Hindlimb muscle (tissue), 1 donor: ENCODE measurements at places on chromosomes 2 and 18. TPM values are rescaled to one million over a fixed set of nuclear protein-coding genes. Genes with fewer than 3 reads are reported as not detected.

DNA sequence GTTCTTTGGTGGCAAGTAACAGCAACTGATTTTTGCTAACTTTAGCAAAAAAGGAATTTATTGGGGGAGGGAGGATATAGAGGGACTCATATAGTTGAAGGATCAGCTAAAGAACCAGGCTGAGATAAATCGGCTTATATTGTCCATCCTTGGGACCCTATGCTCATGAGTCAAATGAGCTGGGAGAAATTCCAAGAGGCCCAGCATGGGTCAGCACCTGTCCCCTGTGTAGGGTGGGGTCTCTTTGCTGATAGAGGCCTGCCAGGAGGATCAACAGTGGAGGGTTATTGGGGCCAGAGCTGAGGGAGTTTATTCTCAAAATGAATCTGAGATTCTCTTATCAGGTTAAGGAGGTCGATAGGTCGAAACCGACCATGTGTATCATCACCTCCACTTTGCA, 97.2 kb downstream of the VAPA start:
- DNase-seq = no peak

- DNase-seq = no peak
Measured at GRCh38 chr18:3189884-3190283, 29.9 kb downstream of the MYOM1 start.

DNA sequence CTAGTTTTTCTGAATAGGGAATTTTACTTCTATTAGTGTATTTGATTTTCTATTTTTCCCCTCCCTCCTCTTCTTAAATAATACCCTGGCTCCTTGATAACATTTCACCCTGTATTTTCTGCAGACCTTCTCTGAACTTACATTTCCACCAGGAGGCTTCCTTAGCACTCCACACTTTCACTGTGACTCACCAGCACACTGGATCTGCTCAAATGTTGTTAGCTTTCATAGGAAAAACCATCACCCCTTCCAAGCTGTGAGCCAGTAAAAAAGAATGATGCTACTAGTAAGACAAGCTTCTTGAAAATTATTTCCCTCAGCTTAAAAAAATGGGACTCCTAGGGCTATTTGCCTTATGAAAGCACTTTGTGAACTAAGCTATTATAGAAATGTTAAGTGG, 16.1 kb downstream of the SUPT7L start:
- DNase-seq = no peak

The CPLX4 gene
- polyA plus RNA-seq = not detected

DNA sequence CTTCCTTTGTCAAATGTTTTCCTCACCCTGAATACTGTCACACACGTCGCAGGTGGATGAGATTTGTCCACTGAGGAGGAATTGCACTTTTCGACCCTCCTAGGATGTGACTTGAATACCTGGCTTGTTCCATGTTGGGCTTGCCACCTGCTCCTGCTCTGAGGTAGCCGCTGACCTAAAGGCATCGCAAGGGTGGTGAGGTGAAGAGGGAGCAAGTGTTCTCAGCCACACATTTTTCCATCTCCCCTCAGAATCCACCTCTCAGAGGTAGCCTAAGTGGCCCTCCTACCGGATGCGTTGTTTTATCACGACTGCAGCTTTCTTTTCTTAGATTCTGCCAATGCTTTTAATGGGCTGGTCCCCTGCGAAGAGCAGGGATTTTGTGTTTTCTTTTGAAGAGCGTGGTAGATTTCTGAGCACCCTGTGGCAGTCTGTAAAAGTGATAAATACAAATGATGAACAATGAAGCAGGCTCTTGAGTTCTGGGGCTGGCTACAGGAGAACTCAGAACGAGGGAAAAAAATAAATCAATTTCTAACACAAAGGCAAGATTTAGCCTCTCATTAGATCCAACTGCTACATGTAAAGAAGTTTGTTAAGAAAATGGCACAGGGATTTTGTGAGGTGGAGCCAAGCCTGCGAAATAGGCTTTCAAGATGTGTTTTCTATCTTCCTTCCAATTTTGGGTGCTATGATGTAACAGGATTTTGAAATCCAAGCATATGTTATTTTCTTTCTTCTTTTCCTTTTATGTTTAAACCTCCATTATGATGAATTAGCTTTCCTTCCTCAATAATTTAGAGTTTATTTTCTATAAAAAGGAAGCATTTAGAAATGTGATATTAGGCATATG, 386.7 kb downstream of the TGIF1 start:
- DNase-seq = no peak

DNA sequence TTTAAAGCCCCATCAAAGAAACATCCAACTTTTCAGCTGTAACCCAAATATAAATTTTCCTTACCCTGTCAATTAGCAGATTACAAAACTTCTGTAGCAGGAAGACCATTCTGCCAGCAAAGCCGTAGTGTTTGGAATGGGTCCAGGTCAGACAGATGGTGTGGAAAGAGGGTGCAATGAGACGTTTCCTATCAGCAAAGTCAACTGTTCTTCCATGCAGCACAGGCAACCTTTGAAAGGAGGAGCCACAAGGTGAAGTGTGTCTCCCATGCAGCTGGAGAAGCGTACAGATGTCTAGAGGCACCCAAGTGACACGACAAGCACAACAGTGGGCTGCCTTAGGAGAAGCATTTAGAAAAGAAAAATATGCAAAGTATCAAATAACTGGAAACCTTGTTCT, 83.7 kb downstream of the SP3 start:
- no peak for DNase-seq

The SLC9A2 gene
- 1.9 TPM for polyA plus RNA-seq

The CYP26B1 gene
- polyA plus RNA-seq = 13.1 TPM

The APCDD1 gene
- 11.1 TPM for polyA plus RNA-seq

The BUB1 gene
- 8.7 TPM for polyA plus RNA-seq

DNA sequence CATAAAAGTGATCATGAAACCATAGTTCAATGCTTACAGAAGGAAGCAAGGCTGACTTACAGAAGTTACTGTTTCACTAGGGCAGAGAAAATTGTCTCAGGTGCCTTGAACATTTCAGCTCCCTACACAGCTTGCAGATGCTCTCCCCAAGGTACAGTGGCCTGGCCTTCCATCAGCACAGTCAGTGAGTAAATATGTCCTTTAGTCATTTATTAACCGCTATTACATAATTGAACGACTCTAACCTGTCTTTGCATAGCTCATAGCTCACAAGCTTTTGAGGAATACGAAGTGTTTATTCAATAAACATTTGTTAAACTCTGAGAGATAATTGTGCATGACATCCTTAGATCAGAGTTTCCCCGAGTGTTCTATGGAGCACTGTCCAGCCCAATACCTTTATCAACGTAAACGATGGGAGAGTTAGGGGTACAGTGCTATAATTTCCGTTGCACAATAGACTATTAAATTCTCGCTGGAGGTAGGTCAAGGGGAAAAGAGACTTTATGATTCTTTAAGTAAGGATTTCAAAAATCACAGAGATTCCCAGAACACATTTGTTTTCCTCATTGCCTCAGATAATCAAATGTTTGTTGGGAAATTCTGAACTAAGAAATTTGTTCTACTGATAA, 677.8 kb downstream of the TSN start:
- DNase-seq = no peak

The CCDC74B gene
- polyA plus RNA-seq = 0.62 TPM

The CIB4 gene
- not detected for polyA plus RNA-seq

The RASGRP3 gene
- 26.4 TPM for polyA plus RNA-seq

- DNase-seq = no peak
Measured at GRCh38 chr2:27370816-27371620, 602 bp downstream of the SNX17 start.

- DNase-seq = peak; percentile 39
Measured at GRCh38 chr2:88828397-88829137, 137.1 kb downstream of the RPIA start.

The FSIP2 gene
- 1.1 TPM for polyA plus RNA-seq

The SCN9A gene
- polyA plus RNA-seq = 5.5 TPM

DNA sequence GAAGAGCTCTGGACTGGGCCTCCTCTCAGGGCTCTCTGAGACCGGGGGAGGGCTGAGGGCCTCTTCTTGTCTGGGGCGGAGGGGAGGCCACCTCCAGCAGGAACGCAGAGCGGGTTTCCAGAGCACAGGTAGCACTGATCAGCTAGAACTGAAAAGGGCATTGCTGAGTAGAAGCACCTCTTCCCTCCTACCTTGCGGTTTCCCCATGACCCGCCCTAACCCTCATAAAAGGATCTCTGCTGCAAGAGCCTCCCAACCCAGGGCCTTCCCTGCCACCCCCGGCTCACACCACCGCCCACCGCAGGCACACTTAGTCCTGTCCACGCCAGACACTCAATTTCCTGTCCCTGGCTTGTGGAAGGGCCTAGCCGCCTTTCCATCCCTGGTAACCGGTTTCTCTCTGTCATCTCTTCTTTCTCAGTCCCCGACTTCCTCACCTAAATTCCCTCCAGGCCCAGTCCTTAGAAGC, 966 bp downstream of the ADCY3 start:
- DNase-seq = no peak

The DLGAP1 gene
- 1.5 TPM for polyA plus RNA-seq

DNA sequence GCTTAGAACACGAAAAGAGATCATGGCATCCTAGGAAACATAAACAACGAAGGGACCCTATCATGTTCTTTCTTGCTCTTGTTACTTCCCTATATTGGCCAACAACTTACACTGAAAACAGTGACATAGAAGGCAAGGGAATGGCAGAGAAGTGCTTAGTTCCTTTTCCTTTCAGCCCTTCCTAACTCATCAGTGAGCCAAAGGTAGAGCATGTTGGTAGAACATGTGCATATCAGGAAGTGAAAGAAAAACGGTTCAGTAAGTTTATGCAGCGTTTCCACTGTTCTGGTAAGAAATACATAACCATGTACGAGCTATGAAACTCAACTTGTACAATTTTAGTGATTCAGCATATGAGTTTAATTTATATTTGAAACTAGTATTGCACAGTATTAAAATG, 21.7 kb downstream of the AKAIN1 start:
- DNase-seq = no peak

DNA sequence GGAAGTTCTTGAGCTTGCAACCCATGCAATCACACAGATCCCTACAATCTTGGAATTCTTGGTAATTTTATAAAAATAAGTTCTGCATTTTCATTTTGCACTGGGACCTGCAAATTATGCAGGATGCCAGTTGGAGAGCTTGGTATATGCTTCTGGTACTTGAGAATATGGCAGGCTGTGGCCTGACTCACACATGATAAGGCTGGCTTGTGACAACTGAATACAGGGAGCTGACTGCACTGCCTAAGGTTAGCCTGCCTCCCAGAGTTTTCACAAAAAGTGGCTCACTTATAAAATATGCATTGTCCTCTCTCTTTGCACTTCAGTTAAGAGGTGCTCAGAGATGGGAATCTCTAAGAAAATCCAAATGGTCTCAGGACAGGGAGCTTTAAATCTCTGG, 265.5 kb upstream of the KCNJ3 start:
- DNase-seq = no peak

The TRIM54 gene
- polyA plus RNA-seq = 128 TPM

DNA sequence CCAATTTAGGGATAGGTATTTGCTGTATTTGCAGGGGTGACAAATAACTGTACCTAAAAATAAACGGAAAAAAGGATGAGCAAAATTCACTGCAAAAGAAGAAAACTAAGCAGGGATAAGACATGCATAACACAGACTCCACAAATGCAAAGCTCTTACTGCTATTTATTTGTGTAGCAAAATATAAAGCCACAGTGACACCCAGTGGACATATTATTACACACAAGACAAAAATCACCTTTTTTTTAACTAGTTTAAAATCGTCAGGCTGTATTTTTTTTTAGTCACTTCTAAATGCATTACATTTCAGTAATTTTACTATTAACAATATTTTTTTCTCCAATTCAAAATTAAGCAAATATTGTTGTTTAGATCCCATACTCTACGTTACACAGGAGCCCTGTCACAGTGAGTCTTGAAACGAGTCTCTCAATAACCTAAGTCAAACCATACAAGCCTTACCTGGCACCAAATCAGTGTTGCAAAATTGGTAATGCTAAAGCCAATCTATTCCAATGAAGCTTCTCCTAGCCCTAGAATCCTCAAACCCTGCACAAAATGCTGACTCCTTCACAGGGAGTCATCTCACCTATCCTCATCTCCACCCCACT, 23.7 kb downstream of the METTL4 start:
- DNase-seq = peak; percentile 48

GRCh38 chr18:79797518-79798345, at the start of gene KCNG2:
Gene KCNG2, plus strand, starts transcription at chr18:79797938. Its CDS starts 65,730 bp downstream, at chr18:79863668.
- DNase-seq = peak; percentile 63

GRCh38 chr2:200065477-200065876, 110.1 kb downstream of the MAIP1 start:
- peak; percentile 54 for DNase-seq

DNA sequence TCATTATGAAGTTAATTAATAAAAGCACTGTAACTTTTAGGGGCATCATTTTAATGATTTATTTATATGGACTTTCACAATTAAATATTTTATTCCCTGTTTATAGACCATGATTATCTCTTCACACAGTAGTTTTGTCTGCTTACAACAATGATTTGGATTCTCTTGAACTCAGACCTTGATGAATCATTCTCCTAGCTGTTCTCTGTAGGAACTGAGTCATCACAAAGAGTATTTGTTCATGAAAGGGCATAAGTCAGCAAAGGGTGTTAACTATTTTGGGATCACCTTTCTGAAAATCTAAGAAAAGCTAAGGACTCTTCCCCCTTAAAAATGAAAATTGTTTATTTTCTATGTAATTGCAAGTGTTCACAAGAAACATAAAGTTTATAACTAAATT, 461.1 kb upstream of the UBE2E3 start:
- DNase-seq = no peak

DNA sequence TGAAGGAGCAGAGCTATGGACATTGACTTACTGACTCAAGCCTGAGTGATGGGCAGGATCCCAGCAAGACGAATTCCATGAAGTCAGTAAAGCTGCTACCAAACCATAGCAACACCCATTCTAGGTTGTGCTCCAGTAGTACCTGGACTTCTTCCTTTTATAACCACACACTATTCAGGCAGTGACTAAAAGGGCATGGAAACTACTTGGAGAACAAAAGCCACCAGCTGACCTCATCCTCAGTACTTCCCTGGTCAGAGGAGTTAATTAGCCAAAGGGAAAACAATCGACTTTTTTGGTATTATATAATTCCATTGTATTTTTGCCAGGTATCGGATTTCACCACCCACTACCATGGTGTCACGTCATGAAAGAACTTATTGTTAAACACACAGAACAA, 237.1 kb downstream of the TTC32 start:
- no peak for DNase-seq

The PDK1 gene
- 22.9 TPM for polyA plus RNA-seq

The GLI2 gene
- polyA plus RNA-seq = 10.8 TPM

GRCh38 chr2:60962528-60962927, 55.0 kb upstream of the PEX13 start:
- no peak for DNase-seq

- DNase-seq = no peak
Measured at GRCh38 chr2:173030561-173031490, 44.8 kb upstream of the MAP3K20 start.

DNA sequence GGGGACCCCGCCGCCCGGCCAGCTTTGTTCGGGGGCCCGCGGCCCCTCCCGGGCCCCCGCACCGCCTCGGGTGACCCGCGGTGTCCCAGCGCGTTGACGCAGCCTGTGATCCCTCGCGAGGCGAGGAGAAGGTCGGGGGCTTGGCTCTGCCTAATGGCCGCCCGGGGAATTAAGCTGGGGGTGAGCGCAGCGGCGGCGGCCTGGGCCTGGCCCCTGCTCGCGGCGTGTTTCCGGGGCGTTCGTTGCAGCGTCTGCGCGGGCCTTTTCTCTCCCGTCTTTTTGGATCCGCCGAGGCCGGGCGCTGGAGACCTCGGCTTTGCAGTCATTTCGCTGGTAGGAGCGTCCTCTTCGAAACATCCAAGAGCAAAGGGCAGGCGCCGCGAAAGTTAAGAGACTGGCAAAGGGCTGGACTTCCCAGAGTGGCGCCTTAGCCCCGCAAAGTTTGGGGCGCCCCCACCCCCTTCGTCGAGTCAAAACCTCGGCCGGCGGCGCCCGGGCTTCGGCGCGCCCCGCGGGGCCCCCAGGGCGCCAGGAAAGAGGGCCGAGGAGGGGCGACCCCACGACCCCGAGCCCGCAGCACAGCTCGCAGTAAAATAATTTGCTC, 1.3 kb downstream of the SALL3 start:
- no peak for DNase-seq
